CD4-positive, alpha-beta T cell treated with Interleukin-6 for 4 hours (primary cell): ENCODE measurements at places on chromosomes 11 and 22.

DNA sequence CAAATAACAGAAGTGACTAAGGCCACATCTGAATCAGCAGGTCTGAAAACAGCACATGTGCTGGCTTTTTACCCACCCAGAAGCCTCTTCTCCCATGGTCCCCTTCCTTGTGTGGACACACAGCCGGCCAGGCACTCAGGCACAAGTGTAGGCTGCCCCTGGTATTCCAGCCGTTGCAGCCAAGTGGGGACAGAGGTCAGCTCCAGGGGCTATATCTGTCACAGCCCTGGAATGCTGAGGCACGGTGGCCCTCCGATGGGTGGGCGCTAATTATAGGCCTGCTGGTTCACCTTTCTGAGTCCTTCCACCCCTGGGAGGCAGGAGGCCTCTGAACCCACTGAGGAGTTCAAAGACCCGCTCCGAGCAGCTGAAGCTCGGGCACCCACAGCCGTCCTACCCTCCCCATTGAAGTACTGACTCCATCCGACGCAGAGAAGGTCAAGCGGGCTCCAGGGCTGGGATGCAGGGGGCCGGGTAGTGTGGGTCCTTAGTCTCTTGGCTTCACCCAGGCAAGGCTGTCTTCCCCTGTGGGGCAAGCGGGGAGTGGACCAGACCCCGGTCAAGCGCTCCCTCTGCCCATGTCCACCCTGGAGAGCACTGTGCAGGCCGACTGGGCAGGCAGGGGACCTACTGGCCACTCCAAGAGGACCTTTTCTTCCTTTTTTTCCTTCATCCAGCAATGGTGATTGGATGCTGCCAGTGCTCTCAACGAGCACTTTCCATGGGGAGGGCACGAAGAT, 14.3 kb downstream of the FGF3 start:
- DNase-seq = no peak

DNA sequence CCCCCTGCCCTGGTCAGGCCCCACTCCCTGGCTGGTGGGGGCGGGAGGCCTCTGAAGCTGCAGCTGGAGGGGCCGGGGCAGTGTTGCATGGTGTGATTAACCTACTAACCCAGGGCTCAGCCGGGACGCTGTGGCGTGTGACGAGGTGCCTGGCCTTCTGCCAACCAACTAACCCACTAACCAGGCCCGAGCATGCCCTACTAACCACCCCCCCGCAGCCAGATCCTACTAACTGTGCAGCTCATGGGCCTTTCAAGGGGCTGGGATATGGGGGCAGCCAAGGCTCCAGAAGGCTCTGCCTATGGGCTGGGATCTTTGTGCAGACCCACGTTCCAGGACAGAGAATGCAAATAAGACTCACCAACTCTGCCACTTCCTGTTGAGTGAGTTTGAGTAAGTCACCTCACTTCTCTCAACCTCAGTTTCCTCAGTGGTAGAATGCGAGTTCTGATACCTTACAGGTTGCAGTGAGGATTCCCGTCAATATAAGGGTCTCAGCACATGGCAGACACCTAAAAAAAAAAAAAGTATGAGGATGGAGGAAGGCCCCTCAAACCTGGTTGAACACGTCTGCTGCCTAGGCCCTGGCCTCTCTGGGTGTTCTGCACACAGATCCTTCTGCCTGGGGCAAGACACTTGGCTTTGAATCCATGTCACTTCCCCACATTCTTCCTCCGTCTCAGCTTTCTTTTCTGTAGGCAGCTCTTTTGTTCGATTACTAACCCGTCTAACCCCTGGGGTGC, 14.1 kb downstream of the MIAT start:
- peak; percentile 80 for DNase-seq

GRCh38 chr11:92297567-92298553, 73.2 kb downstream of the FAT3 start:
- no peak for DNase-seq

DNA sequence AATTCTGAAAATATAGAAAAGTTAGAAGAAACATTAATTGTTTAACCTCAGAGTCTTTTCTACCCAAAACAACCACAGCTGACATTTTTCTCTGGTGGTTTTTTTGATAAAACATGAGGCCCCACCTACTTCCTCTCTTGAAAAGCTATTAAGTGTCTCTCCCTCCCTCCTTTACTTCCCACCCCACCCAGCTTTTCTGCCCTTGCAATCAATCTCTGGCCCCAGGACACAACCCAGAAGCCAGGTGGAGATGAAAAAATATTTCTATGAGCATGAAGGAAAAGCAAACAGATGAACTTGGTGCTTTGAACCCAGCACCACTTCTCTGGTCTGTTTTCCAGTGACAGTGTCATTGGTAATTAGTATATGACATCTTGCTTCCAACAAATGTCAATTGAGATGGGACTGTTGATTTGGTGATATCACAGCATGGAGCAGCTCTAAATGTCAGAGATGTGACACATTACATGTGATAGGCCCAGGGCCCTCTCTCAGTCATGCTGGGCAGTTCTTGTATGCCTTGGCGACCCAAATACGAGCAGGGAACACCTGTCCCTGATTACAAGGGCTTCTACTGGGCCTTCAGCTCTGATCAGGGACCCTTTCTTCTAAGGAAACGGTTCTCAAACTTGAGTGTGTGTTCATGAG, 23.9 kb upstream of the TMPRSS13 start:
- DNase-seq = peak; percentile 51

GRCh38 chr11:120908461-120909181, 115.3 kb upstream of the TBCEL start:
- DNase-seq = no peak

DNA sequence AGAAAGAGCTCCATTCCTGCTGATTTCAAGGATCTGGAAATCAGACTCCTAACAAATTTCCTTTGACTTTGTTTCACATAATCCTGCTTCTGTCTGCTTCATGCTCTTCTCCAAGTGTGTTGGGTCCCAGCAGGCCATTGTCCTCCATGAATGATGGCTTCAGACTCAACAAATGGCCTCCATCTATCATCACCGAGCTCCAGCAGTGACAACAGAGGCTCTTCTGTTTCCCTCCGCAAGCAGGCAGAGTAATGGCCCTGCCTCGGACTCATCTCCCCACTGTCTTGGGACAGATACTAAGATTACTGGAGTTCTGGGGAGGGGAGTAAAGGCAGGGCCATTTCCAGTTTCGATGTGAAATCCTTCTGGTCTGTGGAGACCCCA, 127.3 kb downstream of the TENM4 start:
- no peak for DNase-seq

DNA sequence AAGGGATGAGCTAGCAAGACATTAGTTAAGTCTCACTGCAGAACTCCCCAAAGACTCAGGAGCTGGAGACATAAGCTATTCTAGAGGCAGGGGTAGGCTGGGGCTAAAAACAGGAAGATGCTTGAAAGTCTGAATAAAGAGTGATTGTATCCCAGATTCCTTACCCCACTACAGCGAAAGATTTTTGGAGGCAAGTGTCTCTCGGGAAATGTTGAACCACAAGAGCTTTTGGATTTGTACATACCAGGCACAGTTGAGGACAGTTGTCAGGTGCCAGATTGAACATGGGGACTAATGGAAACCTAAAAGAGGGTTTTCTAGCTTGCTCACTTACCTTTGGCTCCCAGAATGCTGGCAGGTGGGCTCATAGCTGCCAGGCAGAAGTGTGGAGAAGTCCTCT, 43.5 kb upstream of the OR9Q1 start:
- no peak for DNase-seq

GRCh38 chr11:69310934-69311766, 17.2 kb downstream of the MYEOV start:
- DNase-seq = no peak

GRCh38 chr11:35563484-35564244, 38.2 kb upstream of the PAMR1 start:
- DNase-seq = no peak

- DNase-seq = peak; percentile 87
Measured at GRCh38 chr22:49935561-49935960, 17.1 kb downstream of the CRELD2 start.

- no peak for DNase-seq
Measured at GRCh38 chr22:45053094-45053493, 43.3 kb upstream of the PHF21B start.

DNA sequence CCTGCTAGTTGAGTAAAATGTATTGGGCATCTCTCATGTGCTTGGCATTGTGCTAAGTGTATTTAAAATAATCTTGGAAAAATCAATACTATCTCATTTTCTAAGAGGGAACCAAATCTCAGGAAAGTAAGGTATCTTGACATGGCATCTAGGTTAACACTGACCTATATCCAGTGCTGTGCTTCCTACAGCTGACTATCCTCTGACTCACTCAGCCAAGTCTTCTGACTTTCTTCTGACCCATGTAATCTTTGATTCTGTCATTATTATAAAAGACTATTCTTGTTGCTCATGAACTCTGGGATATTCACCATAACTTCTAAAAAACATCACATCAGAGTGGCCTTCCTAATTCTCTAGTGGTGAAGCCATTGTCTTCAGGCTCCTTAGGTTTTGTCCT, 304.1 kb upstream of the TENM4 start:
- DNase-seq = no peak
